ENCODE measurements at places on chromosomes 1 and 21.

DNA sequence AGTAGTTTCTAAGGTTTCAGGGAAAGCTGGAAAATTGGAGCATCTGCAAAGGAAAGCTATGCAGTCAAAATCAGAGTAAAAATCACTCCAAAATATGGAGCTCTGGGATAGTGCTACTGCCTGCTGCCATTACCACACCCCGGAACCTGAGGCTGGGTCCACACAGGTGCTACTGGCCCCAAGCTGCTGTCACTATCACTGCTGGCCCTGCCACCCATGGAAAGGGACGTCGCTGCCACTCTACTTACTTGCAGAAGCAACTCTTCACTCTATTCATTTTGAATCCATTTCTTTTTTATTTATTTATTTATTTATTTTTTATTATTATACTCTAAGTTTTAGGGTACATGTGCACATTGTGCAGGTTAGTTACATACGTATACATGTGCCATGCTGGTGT is 60.3 kb upstream of the RGS18 start:
- DNase-seq: no peak

DNA sequence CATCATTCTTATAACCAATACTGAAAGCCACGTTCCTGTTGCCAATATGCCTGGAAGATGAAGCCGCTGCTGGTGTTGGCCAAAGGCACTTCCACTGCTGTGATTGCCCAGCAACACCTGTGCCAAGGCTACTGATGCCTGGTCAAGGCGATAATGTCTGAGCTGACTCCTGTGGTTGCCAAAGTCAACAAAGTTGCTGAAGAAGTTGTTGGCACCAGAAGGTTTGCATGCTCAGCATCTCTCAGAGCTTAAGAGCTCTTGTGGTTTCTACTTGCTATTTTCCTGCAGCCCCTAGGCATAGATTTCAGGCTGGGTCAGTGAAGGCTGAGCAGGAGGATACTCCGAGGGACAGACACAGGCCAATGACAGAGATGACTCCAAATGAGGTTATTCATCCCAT is 63.4 kb upstream of the RAB3GAP2 start:
- DNase-seq: no peak

- no peak for DNase-seq
Observed at GRCh38 chr1:180988253-180988752, 34.4 kb downstream of the STX6 start.

GRCh38 chr1:205748403-205749233 is 1.4 kb downstream of the NUCKS1 start:
- peak; percentile 80 for DNase-seq

GRCh38 chr21:15370462-15370975 is 305.7 kb upstream of the NRIP1 start:
- no peak for DNase-seq

- DNase-seq: no peak
Observed at GRCh38 chr1:246608616-246609376, 42.5 kb downstream of the CNST start.

- DNase-seq: no peak
Observed at GRCh38 chr1:169048043-169048442, 58.4 kb upstream of the ATP1B1 start.

DNA sequence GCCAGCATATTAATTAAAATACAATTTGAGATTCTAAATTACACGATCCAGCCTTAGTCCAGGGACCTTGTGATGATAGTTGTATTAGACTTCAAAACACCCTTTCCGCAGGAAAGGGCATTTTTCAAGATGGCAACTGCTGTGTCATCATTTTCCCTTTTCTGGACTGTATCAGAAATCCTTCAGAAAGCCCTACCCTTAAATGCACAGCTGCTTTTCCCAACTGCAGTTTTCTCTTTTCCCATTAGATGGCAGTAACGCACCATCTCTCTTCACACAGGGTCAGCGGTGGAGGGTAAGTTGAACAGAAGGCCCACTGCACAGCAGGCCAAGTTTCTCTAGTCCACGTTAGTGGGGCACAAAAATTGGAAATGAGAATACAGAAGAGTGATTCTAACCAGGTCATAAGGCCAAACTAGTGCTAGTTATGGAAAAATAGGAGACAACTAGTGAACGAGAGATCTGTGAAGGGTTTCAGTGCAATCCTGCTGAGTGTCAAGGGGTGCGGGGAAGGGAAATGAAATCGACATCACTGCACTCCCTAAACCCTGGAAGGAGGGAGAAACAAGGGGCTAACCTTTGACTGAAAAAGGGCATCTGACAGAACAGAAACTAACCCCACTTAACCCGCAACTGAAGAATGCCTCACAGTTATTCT is 22.1 kb upstream of the TDRD10 start:
- DNase-seq: peak; percentile 72

DNA sequence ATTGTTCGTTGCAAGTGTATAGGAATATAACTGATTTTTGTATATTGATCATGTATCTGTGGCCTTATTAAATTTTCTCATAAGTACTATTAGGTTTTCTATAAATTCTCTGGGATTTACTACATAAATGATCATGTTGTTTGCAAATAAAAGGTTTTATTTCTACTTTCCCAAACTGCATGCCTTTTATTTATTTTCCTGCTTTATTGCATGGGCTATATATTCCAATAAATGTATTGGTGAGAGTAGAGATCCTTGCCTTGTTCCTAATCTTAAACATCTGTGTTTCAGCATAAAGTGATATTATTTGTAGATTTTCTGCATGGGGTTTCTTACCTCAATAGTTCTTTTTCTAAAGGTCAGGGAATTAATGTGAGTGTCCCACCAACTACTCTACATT is 107.0 kb upstream of the CD55 start:
- DNase-seq: no peak

DNA sequence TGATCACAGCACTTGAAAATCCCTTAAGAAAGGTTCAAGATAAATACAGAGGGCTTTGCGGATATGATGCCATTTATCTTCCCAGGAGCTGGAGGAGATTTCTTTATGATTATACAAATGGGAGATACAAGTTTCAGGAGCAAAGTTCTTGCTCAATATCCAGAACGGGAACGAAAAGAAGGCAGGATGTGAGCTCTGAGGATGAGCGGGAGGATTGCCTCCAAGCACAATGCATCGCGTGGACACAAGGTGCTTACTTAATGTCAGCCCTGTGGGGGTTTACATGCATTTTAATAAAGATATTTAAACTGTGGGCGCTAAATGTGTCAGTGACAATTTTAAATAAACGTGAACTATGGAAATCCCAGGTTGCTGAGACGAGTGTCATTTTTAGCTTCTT is 59.0 kb downstream of the SYT6 start:
- DNase-seq: no peak

DNA sequence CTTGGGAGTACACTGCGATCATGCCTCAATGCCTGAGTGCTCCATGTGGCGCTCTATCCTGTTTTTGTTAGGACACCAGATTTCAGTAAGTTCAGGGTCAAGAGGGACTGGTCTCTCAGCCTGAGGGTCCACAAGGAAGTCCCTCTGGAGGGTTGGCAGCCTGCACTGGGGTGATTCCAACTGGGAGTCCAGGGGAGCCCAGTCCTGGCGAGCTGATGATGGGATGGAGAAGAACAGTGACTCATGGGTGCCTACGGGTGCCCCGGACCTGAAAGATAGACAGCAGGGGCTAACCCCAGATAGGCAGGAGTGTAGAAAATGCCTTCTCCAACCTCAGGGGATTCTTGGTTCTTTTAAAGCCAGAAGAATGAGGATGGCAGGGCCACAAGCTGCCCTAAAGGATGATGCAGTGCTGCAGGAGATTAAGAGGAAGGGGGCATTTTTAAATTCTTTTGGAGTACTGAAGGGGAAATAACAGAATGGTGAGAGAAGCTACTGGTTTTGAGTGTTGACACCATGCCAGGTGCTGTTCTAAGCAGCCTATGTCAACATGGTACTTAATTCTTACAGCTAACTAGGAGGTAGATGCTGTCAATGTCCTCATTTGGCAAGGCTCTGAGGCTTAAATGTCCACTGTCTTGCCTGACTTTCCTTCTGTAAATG is 68.4 kb upstream of the TLR5 start:
- DNase-seq: no peak

GRCh38 chr1:170537798-170538503 is 6.0 kb downstream of the GORAB start:
- no peak for DNase-seq

- DNase-seq: no peak
Observed at GRCh38 chr1:17616731-17617279, 77.3 kb downstream of the ARHGEF10L start.

DNA sequence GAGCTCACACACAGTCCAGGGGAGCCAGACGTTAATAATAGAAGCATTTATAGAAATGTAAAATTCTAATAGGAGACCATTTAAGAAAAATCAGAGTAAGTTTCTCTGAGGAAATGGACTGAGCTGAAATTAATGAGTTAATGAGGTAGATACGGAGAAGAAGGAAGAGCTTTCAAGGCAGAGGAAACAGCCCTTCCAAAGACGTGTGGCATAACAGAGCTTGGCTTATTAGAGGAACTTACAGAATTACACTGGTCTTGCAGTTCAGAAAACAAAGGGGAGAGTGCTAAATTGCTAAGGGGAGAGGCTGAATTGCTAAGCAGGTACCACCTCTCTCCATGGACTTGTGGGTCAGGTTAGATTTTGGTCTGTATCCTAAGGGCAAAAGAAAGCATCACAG is 8.2 kb upstream of the PIGK start:
- DNase-seq: no peak

GRCh38 chr1:7045897-7046296 is 260.6 kb downstream of the CAMTA1 start:
- no peak for DNase-seq

- no peak for DNase-seq
Observed at GRCh38 chr1:65371544-65371943, 48.9 kb upstream of the LEPR start.

GRCh38 chr1:107277022-107277421 is 136.2 kb downstream of the NTNG1 start:
- DNase-seq: peak; percentile 2

GRCh38 chr1:163265547-163265946 is 56.2 kb upstream of the NUF2 start:
- no peak for DNase-seq

DNA sequence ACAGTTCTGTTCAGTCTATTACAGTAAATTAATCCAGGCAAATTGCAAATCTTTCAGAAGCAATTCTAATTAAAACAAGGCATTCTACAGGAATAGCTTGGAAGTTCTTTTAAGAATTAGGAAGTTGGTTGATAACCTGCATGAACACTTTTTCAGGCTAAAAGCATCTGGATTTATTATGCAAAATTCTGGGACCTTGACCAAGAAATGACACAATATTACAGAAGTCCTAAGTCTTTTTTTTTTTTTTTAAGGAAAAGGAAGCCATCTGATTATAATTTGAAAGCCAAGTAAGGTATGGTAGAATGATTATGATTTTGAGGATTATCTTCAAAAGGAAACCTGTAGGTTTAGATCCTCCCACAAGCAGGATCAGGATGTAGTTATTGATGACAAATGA is 74.7 kb upstream of the KCNK2 start:
- no peak for DNase-seq

DNA sequence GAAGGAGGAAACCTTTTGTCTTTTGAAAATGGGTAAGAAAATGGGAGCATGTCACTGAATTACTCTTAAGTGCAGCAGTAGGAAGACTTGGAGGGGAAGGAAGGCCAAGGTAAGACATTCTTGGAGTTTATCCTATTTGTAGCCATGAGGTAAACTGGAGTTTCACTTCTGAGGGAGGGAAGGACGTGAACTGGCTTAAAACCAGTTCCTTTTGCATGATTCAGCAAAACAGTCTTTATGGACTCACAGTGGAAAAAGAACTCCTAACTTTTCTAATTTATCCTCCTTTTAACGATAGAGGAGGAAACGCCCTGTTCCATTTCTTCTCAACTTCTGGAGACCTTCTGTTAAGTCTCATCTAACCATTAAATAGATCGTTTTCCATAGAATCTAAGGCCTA is 2.5 kb downstream of the PRDX6 start:
- DNase-seq: no peak

DNA sequence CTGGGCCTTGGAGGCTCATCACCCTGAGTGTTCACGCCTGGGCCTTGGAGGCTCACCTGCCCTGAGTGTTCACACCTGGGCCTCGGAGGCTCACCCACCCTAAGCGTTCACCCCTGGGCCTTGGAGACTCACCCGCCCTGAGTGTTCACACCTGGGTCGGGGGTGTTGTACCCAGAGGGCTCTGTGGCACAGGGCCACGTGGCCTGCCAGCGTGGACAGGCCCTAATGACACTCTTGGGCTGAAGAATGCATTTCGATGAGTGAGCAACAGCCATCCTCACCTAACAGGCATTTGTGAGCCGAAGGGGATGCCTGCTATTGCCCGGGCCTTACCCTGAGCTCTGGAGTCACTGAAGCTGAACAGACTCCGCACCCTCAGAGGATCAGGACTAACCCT is 17.5 kb downstream of the SLC19A1 start:
- no peak for DNase-seq

DNA sequence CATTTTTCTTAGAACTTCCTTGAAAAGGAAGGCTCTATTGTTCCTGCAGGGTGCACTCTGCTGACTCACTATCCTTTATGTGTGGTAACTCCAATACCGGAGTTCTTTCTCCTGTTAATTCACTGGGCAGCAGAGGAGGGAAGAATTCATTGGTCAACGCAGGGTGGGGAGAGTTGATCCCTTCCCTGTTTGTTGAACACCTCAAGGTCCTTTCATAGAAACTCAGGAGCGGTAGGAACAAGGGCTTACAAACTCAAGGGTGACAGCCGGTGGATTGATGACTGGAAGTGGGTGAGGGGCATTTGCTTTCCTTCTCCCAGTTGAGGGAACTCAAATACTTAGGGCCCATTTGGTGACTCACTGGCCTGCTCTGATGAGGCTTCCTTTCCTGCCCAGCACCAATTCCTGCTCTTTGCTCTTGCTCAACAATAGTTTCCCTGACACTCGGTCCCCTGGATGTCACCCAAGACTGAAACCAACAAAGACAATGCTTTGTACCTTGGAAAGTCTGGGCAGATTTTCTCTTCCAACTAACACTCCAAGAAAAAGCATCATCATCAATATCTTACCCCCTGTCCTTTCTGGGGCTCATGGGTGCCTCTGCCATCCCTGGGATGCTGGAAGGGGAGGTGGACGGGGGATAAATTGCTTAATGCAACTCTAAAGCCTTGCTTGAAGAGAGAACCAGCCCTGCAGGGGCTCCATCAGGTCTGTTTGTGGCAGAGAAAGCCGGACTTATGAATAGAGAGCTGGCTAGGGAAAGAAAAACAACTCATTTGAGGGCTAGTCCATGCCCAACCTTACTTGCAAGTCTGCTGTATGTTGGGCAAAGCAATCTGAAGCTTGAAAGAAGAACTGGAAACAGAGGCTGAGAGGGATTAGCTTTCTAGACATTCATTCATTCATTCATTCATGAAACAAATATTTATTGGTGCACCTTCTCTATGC is 9.3 kb downstream of the SLC26A9 start:
- no peak for DNase-seq

GRCh38 chr1:29412591-29412990 is 176.3 kb downstream of the PTPRU start:
- DNase-seq: no peak

DNA sequence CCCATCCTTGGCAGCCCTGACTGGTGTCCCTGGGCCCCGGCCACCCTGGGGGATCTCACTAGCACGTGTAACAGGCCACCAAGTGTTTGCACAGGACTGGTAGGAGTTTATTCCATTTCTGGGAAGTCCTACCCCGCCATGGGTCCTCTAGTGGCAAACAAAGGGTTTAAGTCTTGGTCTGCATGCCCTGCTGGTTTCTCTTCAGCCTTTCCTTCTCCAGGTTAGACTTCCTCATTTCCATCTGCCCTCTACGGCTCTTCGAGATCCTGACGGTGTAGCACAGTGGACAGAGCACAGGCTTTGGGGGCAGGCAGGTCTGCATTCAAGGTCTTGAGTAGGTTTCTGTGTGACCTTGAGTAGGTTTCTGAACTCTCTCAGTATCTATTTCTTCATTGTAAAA is 2.8 kb downstream of the AGTRAP start:
- no peak for DNase-seq

All from CD4-positive, CD25-positive, alpha-beta regulatory T cell (primary cell).